Stimulated activated CD4-positive, alpha-beta T cell treated with anti-CD3 and anti-CD28 coated beads, Interleukin-1b, Interleukin-23, amount 100 ng/mL, for 4 hours (primary cell): ENCODE measurements at places on chromosomes 1 and 21.

GRCh38 chr1:246527402-246528088 lies 20.5 kb upstream of the SMYD3 start:
- no peak for DNase-seq

DNA sequence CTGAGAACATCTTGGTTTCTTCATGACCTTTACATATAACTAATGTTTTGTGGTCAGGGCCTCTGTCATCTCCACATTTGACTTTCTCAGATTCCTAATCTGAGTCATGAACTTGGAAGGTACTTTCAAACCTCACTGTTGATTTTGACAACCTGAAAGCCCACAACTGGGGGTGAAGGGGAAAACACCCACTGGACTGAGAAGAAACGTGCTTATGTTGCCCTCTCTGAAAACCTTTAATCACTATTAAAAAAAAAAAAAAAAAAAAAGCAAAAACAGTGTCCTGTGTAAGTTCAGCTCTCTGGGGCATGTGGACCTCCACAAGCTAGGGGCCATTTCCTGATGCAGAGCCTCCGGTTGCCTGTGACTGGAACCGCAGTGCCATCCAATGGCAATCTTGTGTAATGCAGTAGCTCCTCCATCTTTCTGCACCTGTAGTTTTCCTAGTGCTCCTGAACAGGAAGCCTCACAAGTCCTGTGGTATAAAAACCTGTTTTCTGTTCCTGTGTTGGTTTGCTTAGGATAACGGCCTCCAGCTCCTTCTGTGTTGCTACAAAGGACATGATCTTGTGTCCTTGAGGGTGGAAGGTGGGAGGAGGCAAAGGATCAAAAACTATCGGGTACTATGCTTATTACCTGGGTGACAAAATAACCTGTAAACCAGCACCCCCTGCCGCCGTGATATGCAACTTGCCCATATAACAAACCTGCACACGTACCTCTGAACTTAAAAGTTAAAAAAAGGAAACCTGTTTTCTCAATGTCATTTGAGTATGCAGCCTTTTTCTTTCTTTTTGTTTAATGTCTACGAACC lies 124.5 kb downstream of the ZNF648 start:
- DNase-seq = no peak

GRCh38 chr1:180228648-180229482 lies 1.2 kb upstream of the LHX4 start:
- no peak for DNase-seq

- DNase-seq = no peak
Measured at GRCh38 chr1:160129046-160129445, 13.5 kb downstream of the ATP1A2 start.

DNA sequence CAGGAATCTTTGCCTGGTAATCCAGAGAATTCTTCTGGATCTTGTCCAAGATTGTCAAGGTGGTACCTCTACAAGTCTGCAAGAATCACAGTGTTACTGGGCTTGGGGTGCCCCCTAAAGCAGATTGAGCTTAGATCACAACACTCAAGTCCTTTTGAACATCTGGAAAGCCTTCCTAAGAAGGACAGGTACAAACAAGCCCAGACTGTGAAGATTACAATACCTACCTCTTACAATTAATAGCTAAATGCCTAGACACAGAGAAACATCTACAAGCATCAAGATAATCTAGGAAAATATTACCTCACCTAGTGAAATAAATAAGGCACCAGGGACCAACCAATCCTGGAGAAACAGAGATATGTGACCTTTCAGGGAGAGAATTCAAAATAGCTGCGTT lies 17.5 kb upstream of the IL20 start:
- DNase-seq = no peak

DNA sequence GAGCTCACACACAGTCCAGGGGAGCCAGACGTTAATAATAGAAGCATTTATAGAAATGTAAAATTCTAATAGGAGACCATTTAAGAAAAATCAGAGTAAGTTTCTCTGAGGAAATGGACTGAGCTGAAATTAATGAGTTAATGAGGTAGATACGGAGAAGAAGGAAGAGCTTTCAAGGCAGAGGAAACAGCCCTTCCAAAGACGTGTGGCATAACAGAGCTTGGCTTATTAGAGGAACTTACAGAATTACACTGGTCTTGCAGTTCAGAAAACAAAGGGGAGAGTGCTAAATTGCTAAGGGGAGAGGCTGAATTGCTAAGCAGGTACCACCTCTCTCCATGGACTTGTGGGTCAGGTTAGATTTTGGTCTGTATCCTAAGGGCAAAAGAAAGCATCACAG lies 8.2 kb upstream of the PIGK start:
- no peak for DNase-seq

DNA sequence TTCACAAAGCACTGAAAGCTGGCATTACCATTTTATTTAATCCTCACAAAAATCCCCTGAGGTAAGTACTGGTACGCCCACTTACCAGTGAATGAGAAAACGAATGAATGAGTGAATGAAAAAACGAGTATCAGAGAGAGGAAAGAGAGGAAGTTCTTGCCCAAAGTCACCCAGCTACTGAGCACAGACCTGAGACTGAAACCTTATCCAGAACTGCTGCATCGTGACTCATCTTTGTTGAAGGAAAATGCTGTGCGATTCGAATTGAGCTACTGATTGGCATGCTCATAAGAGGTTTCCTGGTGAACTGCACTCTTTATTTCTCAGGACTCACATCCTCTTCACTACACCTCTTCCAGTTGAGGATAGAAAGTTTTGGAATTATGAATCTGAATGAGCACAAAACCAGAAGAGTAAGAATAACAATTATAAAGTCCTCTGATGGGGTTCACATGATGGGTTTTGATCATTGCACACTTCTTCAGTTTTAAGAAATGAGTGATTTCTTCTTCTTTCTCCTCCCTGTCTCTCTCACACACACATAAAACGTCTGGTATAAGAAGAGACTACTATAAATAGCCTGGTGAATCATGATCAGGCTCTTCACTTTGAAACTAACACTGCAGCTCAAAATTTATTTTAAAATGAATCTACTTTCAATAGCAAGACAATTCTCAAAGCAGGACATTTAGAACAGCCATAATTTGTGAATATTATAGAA lies 32.1 kb downstream of the IL12RB2 start:
- no peak for DNase-seq

DNA sequence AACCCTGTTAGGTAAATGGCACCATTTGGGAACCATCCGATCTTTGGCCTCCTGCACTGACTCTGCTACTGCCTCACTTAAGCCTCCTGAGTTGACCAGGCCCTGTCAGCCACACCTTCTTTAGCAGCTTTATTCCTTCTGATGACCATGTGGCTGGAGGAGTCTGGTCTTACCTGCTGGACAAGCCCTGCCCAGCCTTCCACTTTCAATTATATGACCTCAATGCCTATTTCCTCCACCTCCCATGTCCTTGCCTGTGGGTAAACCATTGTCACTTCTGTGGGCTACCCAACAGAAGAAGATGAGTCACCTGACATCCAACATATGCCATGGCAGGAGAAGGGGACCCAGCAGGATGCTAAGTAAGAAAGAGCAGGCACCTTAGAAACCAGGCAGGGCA lies 393.8 kb downstream of the NTNG1 start:
- DNase-seq = no peak
